H9 (cell line): ENCODE measurements at places on chromosomes 12 and 14. TPM values are rescaled to one million over a fixed set of nuclear protein-coding genes. Genes with fewer than 3 reads are reported as not detected.
A peak's percentile ranks its signal among the peaks of the same experiment; 100 is the strongest.

The CCDC197 gene
- total RNA-seq = not detected in 2 replicates

- no peaks in the 10 kb centered on the region for H3K27me3 ChIP-seq
- H3K4me3 ChIP-seq = no peak overlapping the region
- no peak for DNase-seq
- H3K27ac ChIP-seq = no peak overlapping the region
- H3K36me3 ChIP-seq = no peaks in the 10 kb centered on the region
Observed at GRCh38 chr12:5684989-5685388, 253.1 kb downstream of the NTF3 start.

- no peaks in the 10 kb centered on the region for H3K36me3 ChIP-seq
- H3K4me3 ChIP-seq = peak overlapping the region; percentile 83
- no peak overlapping the region for H3K27ac ChIP-seq
- DNase-seq = no peak
- H3K4me1 ChIP-seq = peaks cover 4% of the 10 kb centered on the region; the same call in 1 of the 2 replicates
Observed at GRCh38 chr12:113473400-113473799, 1.7 kb upstream of the LHX5 start.

DNA sequence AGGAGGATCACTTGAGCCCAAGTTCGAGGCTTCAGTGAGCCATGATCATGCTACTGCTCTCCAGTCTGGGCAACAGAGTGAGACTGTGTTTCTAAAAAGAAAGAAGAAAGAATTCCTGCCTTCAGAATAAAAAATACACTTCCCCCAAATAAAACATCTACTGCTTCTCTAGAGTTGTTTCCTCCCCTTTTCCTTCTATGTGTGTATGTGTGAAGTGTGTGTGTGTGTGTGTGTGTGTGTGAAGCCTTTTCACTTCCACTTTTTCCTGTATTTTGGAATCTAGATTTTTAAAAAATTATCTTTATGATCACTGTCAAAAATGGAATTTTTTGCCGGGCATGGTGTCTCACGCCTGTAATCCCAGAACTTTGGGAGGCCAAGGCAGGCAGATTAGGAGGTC lies 12.6 kb upstream of the SNX6 start:
- no peak overlapping the region for H3K4me3 ChIP-seq
- no peaks in the 10 kb centered on the region for H3K27me3 ChIP-seq
- no peak for DNase-seq
- no peaks in the 10 kb centered on the region; the same call in 1 of the 2 replicates for H3K4me1 ChIP-seq

GRCh38 chr12:116194935-116195431 lies 82.5 kb downstream of the MED13L start:
- DNase-seq = no peak
- no peak overlapping the region for H3K27ac ChIP-seq
- H3K27me3 ChIP-seq = no peaks in the 10 kb centered on the region
- H3K4me3 ChIP-seq = no peak overlapping the region
- no peaks in the 10 kb centered on the region for H3K4me1 ChIP-seq
- no peaks in the 10 kb centered on the region for H3K36me3 ChIP-seq
